ENCODE measurements at places on chromosomes 2 and 18. TPM values are rescaled to one million over a fixed set of nuclear protein-coding genes. Genes with fewer than 3 reads are reported as not detected.

DNA sequence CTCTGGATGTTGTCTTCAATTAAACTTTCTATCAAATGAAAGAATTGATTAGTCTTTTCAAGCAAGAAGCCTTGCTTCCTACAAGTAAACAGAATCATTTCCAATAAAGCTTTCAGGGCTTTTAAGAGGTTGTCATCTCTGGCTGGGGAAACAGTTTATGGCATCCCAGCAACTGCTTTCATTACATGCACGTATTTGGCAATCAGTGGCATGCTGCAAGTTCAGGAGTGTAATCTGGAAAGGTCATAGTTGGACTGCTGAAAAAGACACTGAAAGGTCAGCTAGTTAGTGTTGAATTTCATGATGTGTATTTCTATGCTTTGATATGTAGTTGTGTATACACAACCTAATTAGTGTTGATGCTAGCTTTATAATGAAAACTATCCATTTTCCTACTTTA is 332.9 kb downstream of the DSC3 start:
- H3K27ac ChIP-seq = no peak overlapping the region
- no peaks in the 10 kb centered on the region for H3K27me3 ChIP-seq
- no peaks in the 10 kb centered on the region for H3K4me1 ChIP-seq
- H3K4me3 ChIP-seq = no peak overlapping the region

GRCh38 chr18:555705-556457 is 24.3 kb upstream of the CETN1 start:
- H3K36me3 ChIP-seq = no peaks in the 10 kb centered on the region
- no peaks in the 10 kb centered on the region for H3K4me1 ChIP-seq
- H3K4me3 ChIP-seq = no peak overlapping the region
- no peaks in the 10 kb centered on the region for H3K27me3 ChIP-seq
- DNase-seq = peak; percentile 53

- peaks cover 12% of the 10 kb centered on the region for H3K4me1 ChIP-seq
- H3K27me3 ChIP-seq = no peaks in the 10 kb centered on the region
- DNase-seq = no peak
- no peaks in the 10 kb centered on the region for H3K36me3 ChIP-seq
- no peak overlapping the region for H3K27ac ChIP-seq
Measured at GRCh38 chr2:145138626-145139025, 618.7 kb upstream of the ZEB2 start.

Gene MAP2
- total RNA-seq = 1.8 TPM

- no peak for DNase-seq
- H3K4me3 ChIP-seq = no peak overlapping the region
- H3K36me3 ChIP-seq = no peaks in the 10 kb centered on the region
- no peaks in the 10 kb centered on the region for H3K4me1 ChIP-seq
Measured at GRCh38 chr2:167182403-167182802, 294.1 kb downstream of the XIRP2 start.

Gene SLC38A11
- total RNA-seq = not detected

- H3K27me3 ChIP-seq = peaks cover 20% of the 10 kb centered on the region
- peak; percentile 55 for DNase-seq
- H3K4me1 ChIP-seq = peaks cover 4% of the 10 kb centered on the region
- no peak overlapping the region for H3K27ac ChIP-seq
Measured at GRCh38 chr2:177064422-177064821, 148.2 kb upstream of the HNRNPA3 start.

- H3K36me3 ChIP-seq = no peaks in the 10 kb centered on the region
- H3K27ac ChIP-seq = no peak overlapping the region
- H3K4me3 ChIP-seq = no peak overlapping the region
- peak; percentile 36 for DNase-seq
- H3K27me3 ChIP-seq = no peaks in the 10 kb centered on the region
- H3K4me1 ChIP-seq = peaks cover 3% of the 10 kb centered on the region
Measured at GRCh38 chr2:238874330-238875050, 26.6 kb downstream of the TWIST2 start.

Gene WNT6
- total RNA-seq = not detected

- H3K36me3 ChIP-seq = no peaks in the 10 kb centered on the region
- no peak overlapping the region for H3K4me3 ChIP-seq
- no peak for DNase-seq
- no peaks in the 10 kb centered on the region for H3K4me1 ChIP-seq
Measured at GRCh38 chr2:232628466-232629128, 4.8 kb upstream of the EFHD1 start.

Gene GDF7
- total RNA-seq = 0.09 TPM

Gene UGT1A8
- 0.09 TPM for total RNA-seq

GRCh38 chr18:31046916-31047315 is 4.4 kb upstream of the DSC3 start:
- DNase-seq = no peak
- H3K27me3 ChIP-seq = peaks cover 31% of the 10 kb centered on the region
- no peak overlapping the region for H3K4me3 ChIP-seq
- H3K27ac ChIP-seq = no peak overlapping the region
- H3K4me1 ChIP-seq = no peaks in the 10 kb centered on the region

DNA sequence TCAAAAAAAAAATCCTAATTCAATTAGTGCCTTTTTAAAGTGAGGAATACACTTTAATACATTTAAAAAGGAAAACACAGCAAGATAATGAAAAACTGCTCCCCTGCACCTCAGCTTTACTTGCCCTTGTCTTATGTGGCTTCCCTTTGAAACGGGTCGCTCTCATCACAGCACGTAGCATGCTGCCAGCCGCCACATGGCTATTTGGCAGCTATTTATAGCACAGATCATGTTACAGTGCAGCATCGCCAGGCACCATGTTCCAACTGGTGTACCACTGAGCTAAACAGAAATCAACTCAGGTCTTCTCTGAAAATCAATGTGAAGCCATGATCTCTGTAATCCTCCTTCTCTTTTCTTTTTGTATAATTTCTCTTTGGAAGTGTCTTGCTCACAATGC is 65.1 kb downstream of the TMEM182 start:
- no peak overlapping the region for H3K27ac ChIP-seq
- no peak for DNase-seq
- no peaks in the 10 kb centered on the region for H3K27me3 ChIP-seq
- no peaks in the 10 kb centered on the region for H3K4me1 ChIP-seq
- H3K4me3 ChIP-seq = no peak overlapping the region

Gene ADAM23
- 18.1 TPM for total RNA-seq

DNA sequence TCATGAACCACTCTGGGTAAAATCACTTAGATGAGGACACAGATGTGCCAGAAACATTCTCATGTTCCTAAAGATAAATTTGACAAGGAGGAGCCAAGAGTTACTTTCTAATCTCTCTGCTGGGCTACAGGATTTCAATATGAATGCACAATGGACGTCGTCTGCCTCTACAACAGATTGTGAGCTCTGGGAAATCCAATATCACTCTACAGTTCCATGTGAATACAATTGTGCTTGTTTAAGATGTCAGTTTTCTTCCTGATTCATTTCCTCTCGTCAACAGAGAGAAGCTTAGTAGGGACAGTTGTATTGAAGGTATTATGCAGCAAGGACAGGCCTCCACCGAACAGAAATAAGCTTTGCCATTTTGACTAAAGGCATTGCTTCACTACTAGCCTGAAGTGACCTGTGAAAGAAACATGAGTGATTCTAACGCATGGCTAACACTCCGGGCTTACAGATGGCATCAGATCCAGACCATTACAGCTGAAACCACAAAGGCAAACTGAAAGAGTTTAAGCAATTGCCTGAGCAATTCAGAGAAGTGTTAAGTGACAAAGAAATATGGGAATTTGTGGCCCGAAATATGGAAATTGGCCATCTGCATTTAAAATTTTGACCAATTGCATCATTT is 1591.5 kb downstream of the LRP1B start:
- DNase-seq = no peak
- H3K36me3 ChIP-seq = no peaks in the 10 kb centered on the region
- no peak overlapping the region for H3K27ac ChIP-seq
- H3K4me3 ChIP-seq = no peak overlapping the region
- no peaks in the 10 kb centered on the region for H3K4me1 ChIP-seq

- no peak overlapping the region for H3K4me3 ChIP-seq
- DNase-seq = no peak
- H3K4me1 ChIP-seq = no peaks in the 10 kb centered on the region
- H3K27me3 ChIP-seq = no peaks in the 10 kb centered on the region
- no peaks in the 10 kb centered on the region for H3K36me3 ChIP-seq
- H3K27ac ChIP-seq = no peak overlapping the region
Measured at GRCh38 chr2:225025917-225026571, 16.2 kb downstream of the DOCK10 start.

DNA sequence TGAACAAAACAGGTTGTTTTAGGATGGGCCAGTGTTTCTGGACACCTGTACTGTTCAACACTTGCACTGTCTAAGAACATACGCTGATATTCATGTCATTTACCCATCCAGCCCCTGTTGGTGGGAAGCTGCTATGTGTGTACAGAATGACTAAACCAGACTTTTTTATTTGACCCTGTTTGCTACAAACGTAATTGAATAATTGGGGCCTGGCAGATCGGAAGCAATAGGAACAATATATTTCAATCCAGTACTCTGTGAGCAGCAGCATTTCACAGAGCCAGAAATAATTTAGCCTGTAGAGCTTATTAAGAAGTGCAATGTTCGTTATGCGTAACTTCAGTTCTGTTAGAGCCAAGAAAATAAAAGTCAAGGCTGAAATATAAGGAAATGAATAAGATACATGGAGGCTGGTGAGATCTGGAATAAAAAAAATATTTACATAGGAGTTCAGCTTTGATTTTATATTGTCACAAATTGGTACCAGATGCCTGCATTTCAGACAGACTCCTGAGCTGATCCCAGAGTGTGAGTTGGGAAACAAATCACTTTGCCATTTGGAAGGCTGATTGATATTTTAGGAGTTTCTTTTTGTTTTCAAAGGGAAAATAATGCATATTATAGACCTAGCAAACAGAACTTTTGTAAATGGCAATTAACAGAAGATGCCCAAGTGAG is 19.7 kb downstream of the CABLES1 start:
- no peaks in the 10 kb centered on the region for H3K4me1 ChIP-seq
- H3K4me3 ChIP-seq = no peak overlapping the region
- H3K27ac ChIP-seq = no peak overlapping the region

DNA sequence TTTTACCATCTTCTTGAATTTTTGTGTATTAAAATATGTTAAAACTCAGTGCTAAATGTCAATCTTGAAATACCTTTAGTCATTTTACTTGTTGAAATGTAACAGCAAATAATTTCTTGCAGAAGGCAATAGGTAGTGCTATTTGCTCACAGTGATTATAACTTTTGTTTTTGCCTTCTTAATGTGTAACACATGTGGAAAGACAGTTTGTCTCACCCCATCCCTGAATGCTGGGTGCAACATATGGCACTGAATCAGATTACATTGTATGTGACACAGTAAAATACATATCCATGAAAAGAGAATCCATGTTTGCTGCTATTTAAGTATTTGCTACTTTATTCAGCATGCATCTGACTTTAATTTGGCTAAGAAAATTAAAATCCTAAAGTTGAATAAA is 35.3 kb downstream of the FRZB start:
- no peak overlapping the region for H3K27ac ChIP-seq
- no peak overlapping the region for H3K4me3 ChIP-seq
- H3K4me1 ChIP-seq = peaks cover 16% of the 10 kb centered on the region
- no peaks in the 10 kb centered on the region for H3K27me3 ChIP-seq
- H3K36me3 ChIP-seq = peaks cover 38% of the 10 kb centered on the region

All from endodermal cell (in vitro differentiated cells).